Muscle of back (tissue), 13 donors: ENCODE measurements at places on chromosomes 4 and X. TPM values are rescaled to one million over a fixed set of nuclear protein-coding genes. Genes with fewer than 3 reads are reported as not detected.

The STEEP1 gene
- polyA plus RNA-seq: 16.7 TPM

The DIPK2B gene
- polyA plus RNA-seq: 22.5 TPM

The DMRTC1B gene
- polyA plus RNA-seq: not detected

The USP17L29 gene
- polyA plus RNA-seq: not detected

The ADGRG4 gene
- not detected for polyA plus RNA-seq
